ENCODE measurements at places on chromosomes 2 and 18.
A peak's percentile ranks its signal among the peaks of the same experiment; 100 is the strongest.

DNA sequence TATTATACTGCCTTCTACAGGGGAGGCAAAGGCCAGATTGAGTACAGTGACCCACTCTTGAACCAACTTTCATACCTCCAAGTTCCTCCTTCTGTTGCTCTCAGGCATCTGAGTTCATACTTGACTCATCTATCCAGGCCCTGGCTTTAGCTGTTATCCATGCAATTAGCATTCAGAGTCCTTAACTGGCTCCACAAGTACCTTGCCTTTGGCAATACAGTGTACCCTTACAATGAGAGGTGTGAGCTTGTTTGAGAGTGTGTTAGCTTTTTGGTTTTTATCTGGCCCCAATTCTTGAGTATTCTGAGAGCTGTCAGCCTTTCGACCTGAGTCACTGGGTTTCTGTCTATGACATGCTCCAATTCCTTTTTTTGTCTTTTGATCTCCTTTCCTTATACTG lies 60.2 kb downstream of the EHD3 start:
- DNase-seq: no peak

DNA sequence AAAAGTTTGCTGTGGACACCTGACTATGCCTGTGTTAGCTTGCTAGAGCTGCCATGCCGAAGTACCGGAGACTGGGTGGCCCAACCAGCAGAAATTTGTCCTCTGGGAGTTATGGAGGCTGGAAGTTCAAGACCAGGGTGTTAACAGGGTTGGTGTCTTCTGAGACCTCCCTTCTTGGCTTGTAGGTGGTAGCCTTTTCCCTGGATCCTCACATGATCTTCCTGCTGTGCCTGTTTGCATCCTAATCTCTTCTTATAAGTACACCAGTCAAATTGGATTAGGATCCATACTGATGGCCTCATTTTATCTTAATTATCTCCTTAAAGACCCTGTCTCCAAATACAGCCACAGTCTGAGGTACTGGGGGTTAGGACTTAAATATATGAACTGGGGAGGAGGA lies 845 bp downstream of the TMEM177 start:
- DNase-seq: no peak

GRCh38 chr2:234635284-234635683 lies 138.4 kb upstream of the ARL4C start:
- no peak for DNase-seq

DNA sequence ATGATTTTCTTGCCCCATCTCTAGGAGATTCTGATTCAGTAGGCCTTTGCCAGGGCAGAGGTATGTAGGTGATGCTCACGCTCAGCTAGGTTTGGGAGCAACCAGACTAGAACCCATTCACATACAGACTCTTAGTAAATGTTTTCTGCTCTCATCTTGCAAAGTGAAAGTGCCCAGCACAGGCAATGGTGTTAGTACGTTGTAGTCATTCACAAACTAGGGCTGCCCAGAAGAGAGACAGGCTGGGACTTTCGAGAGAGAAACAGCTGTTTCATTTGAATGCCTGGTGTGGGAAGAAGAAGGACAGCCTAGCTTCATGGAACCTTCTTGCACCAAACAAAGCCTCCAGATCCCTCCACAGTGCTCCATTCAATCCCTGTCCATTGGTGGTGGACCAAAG lies 19.4 kb downstream of the DDX18 start:
- no peak for DNase-seq

GRCh38 chr2:9205486-9205885 lies 1.1 kb upstream of the ASAP2 start:
- no peak for DNase-seq

DNA sequence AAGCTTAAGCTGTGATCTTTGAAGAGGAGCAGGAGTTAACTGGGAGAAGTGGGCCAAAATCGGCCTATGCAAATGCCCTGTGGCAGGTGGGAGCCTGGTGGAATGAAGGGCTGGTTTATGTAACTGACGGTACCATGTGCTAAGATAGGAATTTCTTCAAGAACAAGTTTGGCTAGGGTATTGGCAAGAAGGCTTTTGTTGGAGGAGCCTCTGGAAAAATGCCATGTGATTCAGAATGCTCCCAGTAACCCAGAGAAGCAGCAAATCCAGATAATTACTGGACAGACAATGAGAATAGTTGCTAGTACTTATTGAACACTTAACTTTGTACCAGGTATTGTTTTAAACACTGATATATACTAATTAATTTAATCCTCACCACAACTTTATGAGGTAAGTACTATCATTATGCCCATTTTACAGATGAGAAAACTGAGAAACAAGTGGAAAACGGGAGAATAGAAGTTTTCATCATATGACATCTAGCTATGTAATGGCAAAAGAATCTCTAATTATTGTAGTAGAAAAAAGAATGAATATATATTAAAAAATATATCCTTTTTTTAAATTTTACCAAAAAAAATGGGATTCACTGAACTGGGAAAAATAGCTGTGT lies 9.1 kb upstream of the FAM124B start:
- DNase-seq: no peak

- no peak for DNase-seq
Observed at GRCh38 chr2:120251078-120251477, 1.6 kb upstream of the RALB start.

- peak; percentile 16 for DNase-seq
Observed at GRCh38 chr2:202032846-202033316, 774 bp upstream of the FZD7 start.

GRCh38 chr2:173815772-173816171 lies 149.4 kb downstream of the SP3 start:
- no peak for DNase-seq

DNA sequence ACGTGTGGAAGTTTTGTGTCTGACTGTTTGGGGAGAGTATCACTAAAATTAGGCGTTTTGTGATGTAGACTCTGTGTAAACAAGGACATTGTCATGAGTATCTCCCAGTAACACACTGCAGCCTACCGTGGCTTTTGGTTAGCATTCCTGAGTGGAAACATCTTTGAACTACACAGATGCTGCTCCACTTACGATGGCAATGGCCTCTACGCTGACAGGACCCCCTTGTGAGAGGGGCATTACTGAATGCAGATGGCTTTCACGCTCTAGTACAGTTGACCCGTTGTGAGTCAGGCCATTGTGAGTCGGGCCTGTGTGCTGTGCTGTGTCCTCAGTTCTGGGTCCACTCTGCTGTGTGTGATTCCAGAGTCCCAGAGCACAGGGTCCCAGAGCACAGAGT lies 34.4 kb upstream of the ADNP2 start:
- no peak for DNase-seq

DNA sequence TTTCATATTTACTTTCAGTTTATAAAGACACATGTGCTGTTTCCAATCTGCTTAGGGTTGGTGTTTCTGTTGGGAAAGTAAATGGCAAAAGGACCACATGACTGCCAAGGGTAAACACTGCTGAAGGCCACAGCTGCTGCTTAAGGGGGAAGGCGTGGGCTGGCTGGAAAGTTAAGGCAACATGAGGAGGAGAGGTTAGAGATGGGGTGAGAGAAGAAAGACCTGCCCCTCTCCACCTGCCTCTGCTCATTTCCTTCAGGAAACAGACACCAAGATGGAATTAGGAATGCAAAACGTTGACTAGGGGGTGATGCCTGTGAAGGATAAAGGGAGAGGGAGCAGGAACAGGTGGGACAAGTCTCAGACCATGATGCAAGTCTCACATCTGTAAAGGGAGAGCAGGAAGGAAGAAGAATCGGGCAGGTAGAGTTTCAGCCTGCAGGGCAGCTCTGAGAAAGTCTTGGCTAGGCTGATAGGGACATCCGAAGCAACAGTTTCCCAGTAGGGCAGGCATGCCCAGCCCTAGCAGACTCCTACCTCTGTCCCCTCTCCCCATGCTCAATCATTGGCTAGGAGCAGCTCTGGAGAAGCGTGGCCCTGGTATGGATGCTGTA lies 86.0 kb downstream of the CDC42EP3 start:
- DNase-seq: no peak

GRCh38 chr2:71393216-71393615 lies 60.1 kb upstream of the DYSF start:
- DNase-seq: no peak

DNA sequence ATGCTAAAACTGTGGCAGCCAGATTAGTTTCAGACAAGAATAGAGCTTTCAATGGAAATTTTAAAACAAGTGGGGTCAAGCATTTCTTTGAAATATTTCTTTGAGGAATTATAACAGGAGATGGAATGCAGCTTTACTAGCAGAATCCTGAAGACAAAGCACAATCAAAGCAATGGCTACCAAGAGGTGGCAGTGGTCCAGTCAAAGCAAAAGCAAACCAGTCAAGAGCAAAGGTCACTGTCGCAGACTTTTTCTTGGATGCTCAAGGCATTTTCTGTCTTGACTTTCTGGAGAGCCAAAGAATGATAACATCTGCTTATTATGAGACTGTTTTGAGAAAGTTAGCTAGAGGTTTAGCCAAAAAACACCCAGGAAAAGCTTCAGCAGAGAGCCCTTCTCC lies 351.2 kb upstream of the DLGAP1 start:
- no peak for DNase-seq

GRCh38 chr18:58522132-58522531 lies 106.8 kb downstream of the ALPK2 start:
- no peak for DNase-seq

DNA sequence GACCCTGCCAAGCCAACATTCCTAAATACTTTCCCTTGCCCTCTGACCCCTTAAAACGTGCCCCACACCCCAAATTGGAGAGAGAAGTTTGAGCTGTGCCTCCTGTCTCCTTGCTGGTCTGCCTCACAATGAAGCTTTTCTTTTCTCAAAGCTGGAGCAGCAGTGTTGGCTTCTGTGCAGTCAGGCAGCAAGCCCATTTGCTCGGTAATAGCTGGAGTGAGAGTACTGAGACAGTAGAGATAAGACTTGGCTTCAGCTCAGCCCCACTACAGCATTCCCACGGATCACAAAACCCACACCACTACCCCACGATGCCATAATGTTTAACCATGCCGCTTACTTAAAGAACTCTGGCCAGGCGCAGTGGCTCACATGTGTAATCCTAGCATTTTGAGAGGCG lies 73.0 kb downstream of the NCAPH start:
- no peak for DNase-seq
